ENCODE measurements at places on chromosomes 4 and X. TPM values are rescaled to one million over a fixed set of nuclear protein-coding genes. Genes with fewer than 3 reads are reported as not detected.

The SHROOM2 gene
- 12.5 TPM for total RNA-seq

The ARHGAP36 gene
- not detected for total RNA-seq

The LGI2 gene
- 3.8 TPM for total RNA-seq

The MORF4L2 gene
- total RNA-seq: 237 TPM

The TCEAL7 gene
- not detected for total RNA-seq

- DNase-seq: no peak
Observed at GRCh38 chrX:151985531-151985930, 11.1 kb upstream of the GABRE start.

DNA sequence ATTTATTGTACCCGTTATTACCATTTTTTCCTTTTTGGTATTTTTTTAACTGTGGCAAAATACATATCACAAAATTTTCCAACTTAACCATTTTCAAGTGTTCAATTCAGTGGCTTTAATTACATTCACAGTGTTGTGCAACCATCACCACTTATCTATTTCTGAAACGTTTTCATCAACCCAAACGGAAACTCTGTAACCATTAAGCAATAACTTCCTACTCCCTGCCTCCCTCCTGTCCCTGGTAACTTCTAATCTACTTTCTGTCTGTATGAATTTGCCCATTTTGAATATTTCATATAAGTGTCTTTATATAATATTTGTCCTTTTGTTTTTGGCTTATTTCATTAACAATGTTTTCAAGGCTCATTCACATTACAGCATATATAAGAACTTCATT is 57.4 kb upstream of the MSN start:
- no peak for DNase-seq

DNA sequence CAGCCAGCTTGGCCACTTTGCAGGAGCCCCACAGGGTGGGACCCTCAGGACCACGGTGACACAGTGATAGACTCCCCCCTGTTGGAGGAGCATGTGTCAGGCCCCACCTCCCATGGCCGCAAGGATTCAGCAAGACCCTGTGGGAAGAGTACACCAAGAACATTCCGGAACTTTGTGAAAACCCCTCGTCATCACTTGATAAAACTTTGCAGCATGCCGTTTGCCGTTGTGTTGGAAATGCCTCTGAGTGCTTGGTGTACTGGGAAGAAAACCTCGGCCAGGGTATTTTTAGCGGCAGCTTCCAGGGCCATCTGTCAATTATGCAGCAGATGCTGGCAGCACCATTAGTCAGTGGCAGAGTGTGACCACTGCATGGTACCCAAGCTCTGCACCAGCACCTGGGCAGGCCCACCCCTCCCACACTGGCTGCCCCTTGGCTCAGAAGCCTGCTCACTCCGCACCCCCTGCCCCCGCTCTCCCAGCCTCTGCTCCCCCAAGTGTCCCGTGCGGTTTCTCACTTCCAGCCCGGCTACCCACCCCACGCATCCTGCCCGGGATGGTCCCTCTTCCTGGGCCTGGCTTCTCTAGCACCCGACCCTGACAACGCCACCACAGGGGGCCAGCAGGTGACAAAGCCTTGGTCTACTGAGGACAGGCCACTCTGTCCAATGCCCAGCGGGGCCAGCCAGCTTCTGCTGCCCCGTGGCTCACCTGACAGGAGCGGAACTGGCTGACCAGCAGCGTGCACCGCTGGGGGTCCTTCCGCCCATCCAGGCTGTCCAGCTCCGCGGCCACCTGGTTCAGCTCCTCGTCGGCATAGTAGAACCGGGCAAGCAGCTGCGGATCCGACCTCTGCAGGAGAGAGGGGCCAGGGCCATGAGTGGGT is 65.0 kb downstream of the ZFYVE28 start:
- DNase-seq: no peak

The CFAP97 gene
- 34.0 TPM for total RNA-seq

All from esophagus squamous epithelium (tissue), 5 donors.